ENCODE measurements at places on chromosomes 6 and 20.
A peak's percentile ranks its signal among the peaks of the same experiment; 100 is the strongest.

DNA sequence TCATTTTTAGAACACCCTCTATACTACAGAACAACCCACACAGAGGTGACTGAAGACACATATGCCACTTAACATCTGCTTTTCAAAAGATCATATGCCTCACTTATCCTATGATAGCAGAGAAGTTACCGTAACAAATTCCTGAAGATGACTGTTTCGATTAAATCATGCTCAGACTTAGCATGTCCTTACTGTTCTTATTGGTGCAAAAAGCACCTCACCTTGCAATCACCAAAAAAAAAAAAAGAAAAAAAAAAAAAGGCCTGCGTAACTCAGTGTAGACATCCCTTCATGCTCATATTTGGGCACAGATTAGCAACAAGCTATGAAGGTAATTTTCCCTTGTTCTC lies 17.7 kb upstream of the DST start:
- no peaks in the 10 kb centered on the region for H3K4me1 ChIP-seq
- no peaks in the 10 kb centered on the region for H3K36me3 ChIP-seq
- H3K4me3 ChIP-seq: no peak overlapping the region
- DNase-seq: no peak
- H3K27ac ChIP-seq: no peak overlapping the region
- no peaks in the 10 kb centered on the region for H3K27me3 ChIP-seq

GRCh38 chr20:32631933-32632460 lies 41.7 kb downstream of the C20orf203 start:
- no peaks in the 10 kb centered on the region for H3K27me3 ChIP-seq
- no peak overlapping the region for H3K27ac ChIP-seq

- H3K4me3 ChIP-seq: no peak overlapping the region
- H3K36me3 ChIP-seq: no peaks in the 10 kb centered on the region
- no peaks in the 10 kb centered on the region for H3K27me3 ChIP-seq
Measured at GRCh38 chr6:2792330-2793110, 27.3 kb downstream of the WRNIP1 start.

DNA sequence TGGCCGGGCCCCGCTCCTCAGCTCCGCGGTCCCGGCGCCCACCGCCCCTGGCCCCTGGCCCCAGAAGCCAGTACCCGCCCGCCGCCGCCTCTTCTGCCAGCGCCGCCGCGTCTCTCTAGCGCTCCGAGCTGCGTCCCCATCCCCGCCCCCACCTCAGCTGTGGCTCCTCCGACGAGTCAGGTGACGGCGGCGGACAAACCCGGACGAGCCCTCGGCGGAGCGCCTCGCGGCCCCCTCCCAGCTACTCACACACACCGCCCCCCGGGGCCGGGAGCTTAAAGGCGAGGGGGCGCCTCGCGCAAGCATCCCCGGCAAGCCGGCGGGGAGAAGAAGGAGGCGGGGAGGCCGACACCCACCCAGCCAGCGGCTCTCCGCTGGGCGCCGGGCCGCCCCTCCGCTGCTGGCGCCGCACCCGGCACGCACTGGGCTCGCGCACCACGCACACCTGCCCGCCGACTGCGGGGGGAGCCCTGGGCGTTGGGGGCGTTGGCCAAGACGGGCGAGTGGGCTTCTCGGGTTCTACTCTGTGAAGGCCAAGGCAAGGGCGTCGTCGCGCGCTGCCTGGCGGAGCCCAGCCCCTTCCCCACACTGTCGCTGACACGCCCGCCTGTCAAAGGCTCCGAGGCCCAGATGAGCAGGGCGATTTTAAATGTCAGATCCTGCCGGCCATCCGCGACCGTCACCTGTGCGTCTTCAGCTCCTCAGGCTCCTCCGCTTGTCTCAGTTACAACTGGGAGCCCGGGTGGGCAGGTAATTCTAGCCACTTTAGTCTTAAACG lies at the start of gene SNAP91:
Gene SNAP91, minus strand, starts transcription at position 132 of the 778 bp plus-strand sequence. CDS start 1,174 bp downstream, outside the sequence.
- H3K36me3 ChIP-seq: no peaks in the 10 kb centered on the region
- no peak within 1 kb of the TSS for H3K27ac ChIP-seq
- DNase-seq: no peak
- no peaks in the 10 kb centered on the region for H3K4me1 ChIP-seq

DNA sequence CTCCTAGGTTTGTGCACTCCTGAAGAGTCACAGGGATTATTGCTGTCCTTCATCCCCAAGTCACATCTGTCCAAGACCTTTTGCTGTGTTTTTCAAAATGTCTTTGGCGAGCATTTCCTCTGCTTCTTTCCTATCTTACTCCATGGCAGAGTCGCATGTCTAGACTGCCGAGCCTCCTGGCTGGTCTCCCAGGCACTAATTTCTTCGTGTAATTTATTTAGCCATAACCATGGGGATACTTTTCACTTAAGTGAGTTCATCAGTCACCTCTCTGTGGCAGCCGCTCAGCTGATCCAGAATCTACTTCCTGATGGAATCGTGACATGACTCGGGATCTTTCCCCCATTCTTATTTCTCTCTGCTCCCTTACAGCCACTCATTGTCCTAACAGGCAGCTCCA lies 25.8 kb downstream of the ADGRF5 start:
- peaks cover 4% of the 10 kb centered on the region for H3K27me3 ChIP-seq
- no peak overlapping the region for H3K4me3 ChIP-seq
- no peak overlapping the region for H3K27ac ChIP-seq
- H3K4me1 ChIP-seq: no peaks in the 10 kb centered on the region
- no peak for DNase-seq
- no peaks in the 10 kb centered on the region for H3K36me3 ChIP-seq

GRCh38 chr6:168093634-168094033 lies 14.6 kb upstream of the FRMD1 start:
- peaks cover 6% of the 10 kb centered on the region for H3K4me1 ChIP-seq
- H3K4me3 ChIP-seq: no peak overlapping the region
- no peak overlapping the region for H3K27ac ChIP-seq
- no peaks in the 10 kb centered on the region for H3K36me3 ChIP-seq
- DNase-seq: no peak

- no peaks in the 10 kb centered on the region for H3K27me3 ChIP-seq
- no peaks in the 10 kb centered on the region for H3K36me3 ChIP-seq
- H3K27ac ChIP-seq: no peak overlapping the region
- no peak for DNase-seq
- peaks cover 1% of the 10 kb centered on the region for H3K4me1 ChIP-seq
Measured at GRCh38 chr6:37033255-37033654, 27.8 kb downstream of the FGD2 start.

DNA sequence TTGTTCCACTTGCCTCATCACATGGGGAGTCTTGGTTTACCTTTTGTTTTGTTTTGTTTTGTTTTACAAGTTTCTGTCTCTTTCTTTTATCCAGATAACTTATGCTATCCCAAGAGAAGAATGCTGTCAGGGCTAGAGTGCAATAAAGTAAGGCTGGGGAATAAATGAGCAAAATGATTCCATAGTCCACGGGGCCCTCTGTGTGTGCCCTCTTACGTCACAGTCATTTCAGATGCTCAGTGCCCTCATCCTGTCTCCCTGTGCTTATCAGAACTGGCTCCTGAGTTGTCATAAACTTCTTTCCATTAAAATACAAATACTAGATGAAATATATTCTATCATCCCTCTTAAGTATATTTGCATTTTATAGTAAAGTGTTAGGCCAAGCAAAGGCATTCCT lies 30.8 kb upstream of the ENPP1 start:
- no peak overlapping the region for H3K4me3 ChIP-seq
- H3K27me3 ChIP-seq: no peaks in the 10 kb centered on the region
- no peaks in the 10 kb centered on the region for H3K36me3 ChIP-seq
- no peaks in the 10 kb centered on the region for H3K4me1 ChIP-seq
- DNase-seq: no peak

DNA sequence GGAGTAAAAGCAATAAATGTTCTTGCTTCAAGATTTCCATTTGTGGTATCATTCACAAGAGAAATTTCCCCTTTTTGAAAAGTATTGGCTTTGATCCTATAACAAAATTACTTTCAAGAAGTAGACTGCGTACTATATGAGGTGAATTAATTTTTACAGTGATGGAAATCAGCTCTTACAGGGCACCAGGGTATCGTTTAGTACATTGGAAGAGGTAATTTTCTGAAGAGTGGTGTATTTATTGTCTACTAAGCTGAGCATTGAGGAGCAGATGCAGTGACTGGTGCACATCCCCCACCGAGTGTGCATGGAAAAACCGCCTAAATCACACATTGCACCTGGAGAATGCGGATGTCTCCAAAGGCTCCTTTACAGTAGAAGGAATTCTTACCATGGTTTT lies 209.5 kb downstream of the SAMD5 start:
- H3K27me3 ChIP-seq: no peaks in the 10 kb centered on the region
- no peaks in the 10 kb centered on the region for H3K4me1 ChIP-seq
- no peak for DNase-seq
- H3K4me3 ChIP-seq: no peak overlapping the region

DNA sequence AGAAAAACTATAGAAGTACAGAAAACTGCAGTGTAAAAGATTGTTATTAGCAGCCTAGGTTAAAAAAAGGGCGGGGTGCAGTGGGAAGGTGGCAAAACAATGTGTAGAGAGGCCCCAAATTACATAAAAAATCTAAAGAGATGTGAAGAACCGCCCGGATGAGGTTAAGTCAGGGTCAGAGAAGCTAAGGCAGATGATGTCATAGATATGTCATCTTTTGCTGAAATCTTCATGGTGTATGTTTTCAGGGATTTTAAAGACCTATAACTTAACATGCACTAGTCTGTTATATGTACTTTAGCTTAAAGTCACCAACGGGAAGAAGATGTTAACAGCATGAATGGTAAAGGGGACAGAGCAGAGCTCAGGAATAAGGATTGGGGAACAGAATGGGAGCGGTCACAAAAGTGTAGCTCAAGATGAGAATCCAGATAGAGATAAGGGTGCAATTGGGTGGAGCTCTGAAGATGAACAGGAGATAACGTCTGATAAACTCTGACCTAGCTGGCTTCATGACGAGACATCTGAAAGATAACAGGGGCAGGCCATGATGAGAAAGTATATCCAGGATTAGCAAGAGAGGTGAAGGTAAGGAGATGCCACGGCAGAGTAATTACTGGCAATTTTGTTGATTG lies 83.4 kb downstream of the TFAP2A start:
- H3K36me3 ChIP-seq: no peaks in the 10 kb centered on the region
- no peak overlapping the region for H3K4me3 ChIP-seq
- H3K27me3 ChIP-seq: no peaks in the 10 kb centered on the region
- DNase-seq: no peak

GRCh38 chr6:168130697-168131371 lies 51.8 kb upstream of the FRMD1 start:
- H3K4me3 ChIP-seq: no peak overlapping the region
- no peaks in the 10 kb centered on the region for H3K36me3 ChIP-seq
- H3K27ac ChIP-seq: no peak overlapping the region
- no peaks in the 10 kb centered on the region for H3K4me1 ChIP-seq

DNA sequence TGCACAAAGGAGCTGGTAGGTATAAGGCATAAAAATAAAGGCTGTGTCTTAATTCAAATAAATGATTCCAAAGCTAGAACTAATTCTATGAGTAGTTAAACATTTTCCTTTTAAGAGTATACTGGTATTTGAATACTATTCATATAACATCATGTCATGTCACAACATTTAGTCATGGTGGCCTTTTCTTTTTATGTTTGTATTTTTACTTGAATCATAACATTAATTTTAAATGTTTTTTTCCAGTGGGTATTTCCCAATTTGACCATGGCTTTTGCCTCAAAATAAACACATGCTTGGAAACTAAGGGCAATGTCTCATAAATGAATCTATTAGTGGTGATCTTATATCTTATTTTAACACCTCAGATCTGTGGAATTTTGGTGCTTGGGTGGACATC lies 177.1 kb downstream of the CD109 start:
- H3K36me3 ChIP-seq: no peaks in the 10 kb centered on the region
- no peaks in the 10 kb centered on the region for H3K27me3 ChIP-seq
- H3K27ac ChIP-seq: no peak overlapping the region
- H3K4me3 ChIP-seq: no peak overlapping the region
- no peak for DNase-seq

- no peaks in the 10 kb centered on the region for H3K36me3 ChIP-seq
- H3K27ac ChIP-seq: peak overlapping the region; percentile 68
- peaks cover 11% of the 10 kb centered on the region for H3K4me1 ChIP-seq
- no peaks in the 10 kb centered on the region for H3K27me3 ChIP-seq
Measured at GRCh38 chr6:151004383-151005024, 139.0 kb downstream of the MTHFD1L start.

GRCh38 chr6:165745492-165745891 lies 82.5 kb upstream of the PDE10A start:
- DNase-seq: no peak
- no peaks in the 10 kb centered on the region for H3K27me3 ChIP-seq
- H3K27ac ChIP-seq: no peak overlapping the region
- no peak overlapping the region for H3K4me3 ChIP-seq
- no peaks in the 10 kb centered on the region for H3K4me1 ChIP-seq
- H3K36me3 ChIP-seq: no peaks in the 10 kb centered on the region

DNA sequence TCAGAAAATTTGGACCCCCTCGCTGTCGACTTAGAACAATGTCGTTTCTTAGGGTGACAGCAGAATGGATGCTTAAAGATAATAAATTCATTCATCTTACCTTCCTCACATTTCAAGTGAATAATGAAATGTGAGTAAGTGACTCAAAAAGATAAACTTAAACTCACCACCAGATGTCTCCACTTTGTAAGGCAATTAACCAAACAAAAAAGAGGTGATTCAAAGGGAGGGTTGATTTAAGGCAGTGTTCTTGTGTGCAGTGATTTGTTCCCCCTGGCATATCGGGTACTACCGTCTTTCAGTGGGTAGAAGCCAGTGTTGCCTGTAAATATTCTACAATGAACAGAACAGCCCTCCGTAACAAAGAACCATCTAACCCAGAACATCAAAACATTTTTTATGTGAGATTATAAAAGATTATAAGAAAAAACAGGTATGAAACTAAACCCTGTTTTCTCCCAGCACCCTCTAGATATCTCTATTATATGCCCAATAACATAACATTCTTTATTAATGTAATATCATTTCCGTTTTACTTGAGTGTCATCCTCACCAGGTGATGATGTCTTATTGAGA lies 589.7 kb downstream of the CBLN4 start:
- H3K4me3 ChIP-seq: no peak overlapping the region
- DNase-seq: no peak
- H3K27me3 ChIP-seq: no peaks in the 10 kb centered on the region
- H3K4me1 ChIP-seq: no peaks in the 10 kb centered on the region

DNA sequence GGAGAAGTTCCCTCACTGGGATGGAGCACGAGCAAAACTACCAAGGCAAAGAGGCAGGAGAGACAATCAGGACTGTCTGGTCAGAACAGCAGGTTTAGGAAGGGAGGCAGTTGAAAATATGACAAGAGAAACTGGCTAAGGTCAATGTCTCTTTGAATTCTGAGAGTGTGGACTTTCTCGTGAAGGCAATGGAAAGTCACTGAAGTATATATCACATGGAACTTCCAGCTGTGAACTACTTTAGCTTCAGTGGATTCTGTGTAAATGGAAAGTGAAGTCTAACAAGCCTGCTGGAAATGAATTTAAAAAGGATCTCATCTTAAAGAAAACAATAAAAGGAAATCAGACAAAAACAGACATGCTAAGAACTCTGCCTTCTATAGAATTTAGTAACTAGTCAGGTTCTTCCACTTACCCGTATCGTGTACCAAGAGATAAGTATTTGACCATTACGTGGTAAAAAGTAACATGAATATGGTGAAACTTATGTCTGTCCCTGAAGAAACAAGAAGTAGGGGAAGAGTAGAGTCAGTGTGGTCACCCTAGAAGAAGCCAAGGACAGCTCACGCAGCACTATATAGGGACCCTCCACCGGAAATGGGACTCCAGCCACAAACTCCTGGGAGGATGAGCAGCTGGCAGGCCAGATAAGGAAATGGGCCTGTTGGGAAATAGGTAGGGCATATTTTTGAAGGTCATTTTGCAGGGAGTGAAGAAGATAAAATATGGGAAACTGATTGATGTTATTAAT lies 123.4 kb downstream of the MAP7 start:
- peak overlapping the region; percentile 26 for H3K27ac ChIP-seq
- H3K27me3 ChIP-seq: no peaks in the 10 kb centered on the region
- H3K4me1 ChIP-seq: peaks cover 12% of the 10 kb centered on the region
- H3K36me3 ChIP-seq: no peaks in the 10 kb centered on the region
- H3K4me3 ChIP-seq: no peak overlapping the region
- peak; percentile 55 for DNase-seq

- no peaks in the 10 kb centered on the region for H3K27me3 ChIP-seq
- DNase-seq: no peak
- H3K27ac ChIP-seq: no peak overlapping the region
Measured at GRCh38 chr6:108800427-108800864, 47.8 kb upstream of the ARMC2 start.

All from pancreas (tissue), 10 donors.